ENCODE measurements at places on chromosomes 3 and 15.

- DNase-seq = no peak
Measured at GRCh38 chr3:81958972-81959640, 197.7 kb upstream of the GBE1 start.

- DNase-seq = no peak
Measured at GRCh38 chr3:11878837-11879236, 32.2 kb upstream of the TAMM41 start.

GRCh38 chr3:94654096-94654495, 591.2 kb downstream of the NSUN3 start:
- no peak for DNase-seq

DNA sequence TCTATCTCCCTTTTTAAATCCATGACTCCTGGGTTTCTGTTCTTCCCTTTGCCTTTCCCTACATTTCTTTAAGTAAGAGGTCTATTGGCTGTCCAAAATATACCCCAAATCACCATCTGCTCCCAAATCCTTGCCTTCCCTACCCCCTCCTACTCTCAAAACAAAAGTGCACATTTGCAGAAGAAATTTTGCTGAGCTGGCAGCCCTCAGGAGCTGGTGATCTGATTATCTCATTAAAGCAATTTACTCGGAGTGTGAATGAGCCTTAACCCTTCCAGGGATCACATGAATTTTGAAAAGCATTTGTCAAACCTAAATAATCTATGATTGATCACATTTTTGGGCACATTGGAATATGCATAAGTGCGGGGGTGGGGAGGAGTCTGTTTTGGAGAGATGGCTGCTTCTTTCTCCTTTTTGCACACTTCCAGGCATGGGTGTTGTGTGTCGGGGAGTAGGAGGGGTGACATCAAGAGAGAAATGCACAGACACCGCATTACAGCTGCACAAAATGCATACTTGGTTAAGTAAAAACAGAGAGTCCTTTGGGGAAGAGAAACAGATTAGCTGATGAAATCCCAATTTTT, 892.6 kb downstream of the TUSC7 start:
- no peak for DNase-seq

DNA sequence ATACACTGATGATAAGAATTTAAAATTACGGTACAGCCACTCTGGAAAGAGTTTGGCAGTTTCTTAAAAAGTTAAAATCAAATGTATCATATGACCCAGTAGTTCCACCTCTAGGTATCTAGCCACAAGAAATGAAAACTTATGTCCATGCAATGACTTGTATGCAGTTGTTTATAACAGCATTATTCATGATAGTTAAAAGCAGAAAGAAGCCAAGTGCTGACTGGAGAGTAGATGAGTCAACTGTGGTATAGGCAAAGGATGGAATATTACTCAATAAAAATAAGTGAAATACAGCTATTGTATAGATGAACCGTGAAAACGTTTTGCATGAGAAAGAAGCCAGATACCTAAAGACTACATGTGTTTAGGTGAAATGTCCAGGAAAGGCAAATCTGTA, 14.8 kb downstream of the GPR87 start:
- DNase-seq = no peak

- DNase-seq = no peak
Measured at GRCh38 chr3:45225465-45226205, 452 bp downstream of the TMEM158 start.

Data from stimulated activated CD8-positive, alpha-beta memory T cell treated with anti-CD3 and anti-CD28 coated beads, Interleukin-4, amount 100 ng/mL, for 1 hour (primary cell).